ENCODE measurements at places on chromosomes 2 and 18.

- DNase-seq: peak; percentile 17
Observed at GRCh38 chr2:209334188-209335017, 89.4 kb upstream of the MAP2 start.

DNA sequence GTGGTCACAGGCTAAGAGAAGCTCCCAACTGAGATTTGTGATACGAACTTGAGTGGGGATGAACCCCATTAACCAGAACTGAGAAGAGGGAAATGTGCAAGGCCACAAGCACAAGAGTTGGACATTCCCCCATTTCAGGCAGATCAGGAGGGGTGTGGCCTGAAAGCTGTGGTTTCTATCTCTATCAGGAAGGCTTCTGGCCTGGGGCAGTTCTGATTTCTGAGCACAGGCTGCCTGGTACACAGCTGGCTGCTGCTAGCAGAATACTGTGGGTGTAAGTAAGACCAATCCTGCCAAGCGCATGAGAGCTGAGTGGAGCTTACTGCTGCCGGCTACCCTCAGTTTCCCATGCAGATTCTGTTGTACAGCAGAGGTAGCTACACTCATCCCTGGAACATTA, 484.6 kb downstream of the SATB2 start:
- DNase-seq: no peak

DNA sequence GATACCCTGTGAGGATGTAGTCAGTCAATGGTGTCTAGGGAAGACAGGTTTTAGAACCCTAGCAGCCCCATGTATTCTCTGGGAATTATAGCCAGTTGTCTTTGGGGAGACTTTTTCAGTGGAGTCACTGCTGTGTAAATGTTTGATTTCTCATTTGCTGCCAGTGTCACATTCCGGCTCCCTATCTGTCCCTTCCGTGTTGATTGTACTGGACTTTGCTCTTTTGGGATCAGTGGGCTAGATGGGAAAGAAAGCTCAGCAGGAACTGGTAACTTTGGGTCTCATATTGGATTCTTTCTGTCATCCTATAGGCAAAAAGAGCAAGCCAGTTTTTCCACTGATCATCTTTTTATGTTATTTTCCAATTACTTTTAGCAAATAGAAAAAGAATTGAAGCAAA, 70.1 kb downstream of the GTF3C3 start:
- no peak for DNase-seq

- DNase-seq: no peak
Observed at GRCh38 chr2:106546391-106546990, 59.3 kb downstream of the CD8B2 start.

DNA sequence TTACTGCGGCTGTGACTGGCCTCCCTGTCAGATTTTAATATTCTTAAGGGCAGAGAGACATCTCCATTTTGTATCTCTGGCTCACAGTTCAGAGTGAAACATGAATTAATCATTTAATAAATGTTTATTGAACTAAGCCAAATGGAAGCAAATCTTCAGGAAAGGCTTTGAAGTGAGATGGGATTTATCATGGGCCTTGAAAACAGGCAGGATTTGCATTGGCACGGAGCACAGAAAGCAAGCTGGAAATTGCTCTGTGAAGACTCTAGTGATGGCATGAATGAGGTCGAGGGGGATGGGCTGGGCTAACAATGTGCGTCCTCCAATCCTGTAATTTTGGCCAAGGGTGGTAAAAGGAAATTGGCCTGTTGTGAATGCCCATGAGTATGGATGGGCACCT, 369.8 kb upstream of the SOX11 start:
- DNase-seq: no peak

DNA sequence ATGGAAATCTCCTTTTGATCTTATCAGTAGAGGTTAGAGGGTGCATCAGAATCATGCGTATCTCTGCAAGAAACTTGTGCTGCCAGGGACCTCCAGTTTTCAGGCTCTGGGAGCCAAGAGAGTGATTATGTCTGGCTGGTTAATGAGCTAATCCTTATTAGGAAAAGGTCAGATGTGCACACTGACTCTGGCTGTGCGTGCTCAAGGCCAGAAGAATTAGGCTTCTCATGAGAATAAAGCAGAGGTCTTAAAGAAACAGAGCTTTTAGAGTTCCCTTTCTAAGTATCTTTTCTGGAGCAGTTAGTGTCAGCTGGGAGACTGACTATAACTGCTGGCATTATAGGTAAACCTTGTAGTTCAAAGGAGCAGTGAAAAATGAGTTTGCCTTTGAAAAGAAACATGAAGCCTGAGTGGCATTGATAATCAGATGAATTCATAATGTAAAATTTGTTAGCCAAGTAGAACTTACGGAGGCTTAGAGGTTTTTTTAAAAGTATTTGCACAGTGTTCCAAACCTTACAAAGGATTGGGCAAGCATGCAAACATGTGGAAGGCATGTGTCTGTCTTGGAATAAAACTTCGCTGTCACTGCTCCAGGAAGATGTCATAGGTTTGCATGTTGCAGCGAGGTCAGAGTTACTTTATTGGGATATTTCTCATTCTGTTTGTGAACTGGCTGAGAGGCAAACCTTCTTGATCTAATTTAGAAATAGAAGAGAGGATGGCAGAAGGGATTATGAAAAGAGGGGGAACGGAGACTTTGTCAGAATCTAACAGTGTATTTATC, 151.7 kb downstream of the ARHGAP28 start:
- DNase-seq: no peak

- no peak for DNase-seq
Observed at GRCh38 chr18:68219274-68219673, 495.6 kb downstream of the TMX3 start.

- no peak for DNase-seq
Observed at GRCh38 chr2:213247566-213247965, 36.7 kb upstream of the SPAG16 start.

GRCh38 chr18:31510319-31510718, 12.3 kb downstream of the DSG2 start:
- no peak for DNase-seq

DNA sequence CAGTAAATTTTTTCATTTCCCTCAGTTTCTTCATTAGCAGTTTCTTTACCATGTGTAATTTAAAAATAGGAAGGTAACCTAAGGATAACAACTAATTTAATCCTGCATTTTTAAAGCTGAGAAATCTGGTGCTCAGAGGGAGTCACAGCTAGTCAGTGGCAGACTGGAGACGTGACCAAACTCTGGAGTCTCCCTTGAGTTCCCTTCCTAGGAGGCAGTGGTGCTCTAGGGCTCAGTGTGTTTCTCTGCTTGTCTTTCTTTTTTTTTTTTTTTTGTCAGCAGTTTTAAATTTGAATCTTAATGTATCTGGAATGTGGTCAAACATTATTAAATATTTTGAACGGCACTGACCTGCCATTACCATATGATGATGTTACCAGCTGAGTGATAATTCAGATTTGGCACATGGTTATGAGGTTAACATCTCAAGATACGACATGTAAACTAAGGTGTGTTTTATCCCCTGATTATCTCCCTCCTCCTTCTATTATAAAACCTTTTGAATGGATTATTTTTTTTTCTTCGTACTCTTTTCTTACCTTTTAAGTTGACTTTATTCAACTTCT, 226.2 kb downstream of the GALNT13 start:
- no peak for DNase-seq

DNA sequence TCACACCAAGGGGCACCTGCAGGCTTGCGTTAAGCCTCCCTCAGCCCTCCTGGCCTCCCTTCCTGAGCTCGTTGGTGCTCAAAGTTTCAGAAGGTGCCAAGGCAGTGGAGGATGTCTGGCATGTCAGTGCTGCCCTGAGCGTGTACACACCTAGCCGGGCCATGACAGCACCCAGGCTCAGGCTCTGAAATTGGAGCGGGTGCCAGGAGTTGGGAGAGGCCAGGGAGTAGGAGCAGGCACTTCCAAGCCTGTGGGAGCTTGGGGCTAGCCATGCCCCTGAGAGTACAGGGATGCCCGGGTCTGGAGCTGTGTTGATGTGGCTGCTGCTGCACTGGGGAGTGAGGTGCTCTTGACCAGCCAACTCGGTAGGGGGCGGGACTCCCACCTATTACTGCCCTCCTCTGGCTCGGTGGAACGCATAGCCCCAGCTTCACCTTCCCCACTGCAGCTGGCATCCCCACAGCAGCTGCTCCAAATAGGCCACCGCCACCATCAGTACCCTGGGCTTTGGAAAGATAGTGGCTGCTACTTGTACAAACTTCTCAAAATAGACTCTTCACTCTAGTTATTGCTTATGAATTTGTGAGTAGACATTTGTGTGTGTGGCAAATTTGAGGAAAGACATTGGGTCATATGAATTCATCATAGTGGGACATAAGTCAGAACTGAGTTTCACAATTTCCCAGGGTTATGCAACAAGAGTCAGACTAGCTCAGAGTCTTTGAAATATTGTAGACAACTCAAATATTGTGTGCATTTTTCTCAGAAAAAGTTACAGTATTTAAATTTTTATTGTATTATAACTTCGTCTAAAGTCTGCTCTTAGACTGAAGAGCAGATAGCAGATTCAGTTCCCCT, 6.8 kb upstream of the PCARE start:
- DNase-seq: no peak

GRCh38 chr2:75994759-75995158, 284.0 kb upstream of the GCFC2 start:
- no peak for DNase-seq

DNA sequence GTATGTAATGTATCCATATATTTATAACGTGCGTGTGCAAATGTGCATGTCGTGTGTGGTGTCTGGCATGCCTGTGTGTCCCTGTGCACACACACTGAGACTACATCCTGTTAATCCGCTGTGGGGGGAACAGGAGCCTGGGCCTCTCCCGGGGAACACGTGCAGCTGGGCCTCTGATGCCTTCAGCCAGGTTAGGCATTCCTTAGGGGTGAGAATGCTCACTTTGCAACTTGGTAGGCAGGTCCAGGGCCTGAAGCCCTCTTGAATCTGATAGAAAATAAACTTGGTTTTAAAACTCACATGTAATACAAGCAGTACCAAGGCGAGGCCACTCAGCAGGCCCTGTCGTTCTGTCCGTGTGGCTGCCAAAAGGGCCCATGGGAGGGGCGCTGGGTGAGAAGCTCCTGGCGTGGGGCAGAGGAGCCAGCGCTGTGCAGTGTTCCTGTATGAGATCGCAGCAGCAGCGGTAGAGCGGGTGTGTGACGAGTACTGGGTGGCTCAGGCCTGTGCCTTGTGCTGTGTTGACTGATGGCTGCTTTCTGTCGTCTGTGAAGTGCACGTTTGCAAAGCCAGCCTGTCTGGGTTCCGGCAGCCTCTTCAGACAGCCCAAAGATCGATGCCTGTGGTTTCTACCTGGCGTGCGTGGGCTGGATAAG, 16.2 kb downstream of the SALL3 start:
- no peak for DNase-seq

GRCh38 chr2:42918671-42919318, 126.4 kb upstream of the HAAO start:
- DNase-seq: no peak

DNA sequence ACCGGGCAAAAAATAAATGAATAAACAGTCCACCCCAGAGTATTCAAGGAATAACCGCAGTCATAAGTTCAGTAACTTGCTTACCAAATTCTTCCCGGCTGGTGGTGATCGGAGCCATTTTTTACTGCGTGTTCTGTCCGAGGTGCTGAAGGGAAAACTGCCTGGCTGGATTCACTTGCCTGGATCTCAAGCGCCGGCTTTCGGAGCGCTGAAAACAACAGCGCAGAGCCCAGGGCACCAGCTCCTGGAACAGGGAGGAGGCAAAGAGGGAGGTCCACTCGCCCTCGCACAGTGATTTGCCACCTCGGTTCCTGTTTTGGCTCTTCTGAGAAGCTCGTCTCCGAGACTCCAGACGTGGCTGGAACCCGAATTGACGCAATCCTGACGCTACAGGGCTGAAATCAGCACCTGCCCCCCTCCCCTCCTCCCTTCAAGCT, at the start of gene SYT4:
TSS of gene SYT4 (minus strand) at position 327 of the 437 bp plus-strand sequence. CDS start at position 118, 209 bp downstream.
- peak; percentile 15 for DNase-seq

DNA sequence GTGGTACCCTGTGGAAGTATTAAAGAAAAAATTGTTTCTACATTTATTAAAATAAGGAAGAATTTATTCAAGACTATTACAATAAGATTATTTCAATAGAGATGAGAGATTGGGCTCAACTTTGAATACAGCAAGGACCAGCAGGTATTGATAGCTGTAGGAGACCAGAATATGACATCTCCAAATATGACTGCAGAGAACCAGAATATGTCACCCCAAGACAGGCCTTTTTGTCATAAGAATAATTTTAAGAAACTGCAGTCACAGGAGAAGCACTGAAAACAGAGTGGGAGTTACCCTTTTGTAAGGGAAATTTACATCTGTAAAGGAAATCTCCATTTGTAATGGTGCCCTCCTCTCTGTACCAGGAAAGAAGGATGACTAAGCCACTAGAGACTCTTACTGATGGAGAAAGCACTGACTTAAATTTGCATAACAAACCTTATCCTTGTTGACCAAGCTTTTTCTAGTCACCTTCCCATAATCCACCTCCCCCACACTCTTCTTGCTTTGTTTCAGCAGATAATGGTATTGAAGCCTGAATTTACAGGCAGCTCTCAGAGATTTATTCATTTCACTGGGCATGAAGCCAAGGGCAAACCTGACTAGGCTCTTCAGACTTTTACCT, 145.1 kb upstream of the RMP24 start:
- DNase-seq: no peak

- no peak for DNase-seq
Observed at GRCh38 chr2:201450954-201451291, 335 bp downstream of the TRAK2 start.

DNA sequence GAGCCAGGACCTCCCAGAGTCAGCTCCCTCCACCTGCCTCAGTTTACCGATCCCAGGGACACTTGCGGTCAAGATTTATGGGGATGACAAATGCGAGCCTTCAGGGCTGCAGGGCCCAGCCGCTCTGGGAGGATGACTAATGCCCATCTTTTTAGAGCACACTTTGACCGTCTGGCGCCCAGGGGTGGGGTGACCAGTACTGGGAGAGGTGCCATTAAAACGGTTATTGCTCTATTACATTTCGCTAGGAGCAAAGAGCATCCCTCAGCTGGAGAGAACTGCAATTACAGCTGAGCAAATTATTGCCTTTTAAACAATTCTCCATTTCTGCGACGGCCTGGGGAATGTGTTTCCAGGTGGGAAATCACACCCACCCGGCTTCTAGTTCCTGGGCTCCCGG, 42.6 kb upstream of the HPCAL1 start:
- no peak for DNase-seq

GRCh38 chr2:10487081-10487740, 39.1 kb upstream of the ODC1 start:
- no peak for DNase-seq

DNA sequence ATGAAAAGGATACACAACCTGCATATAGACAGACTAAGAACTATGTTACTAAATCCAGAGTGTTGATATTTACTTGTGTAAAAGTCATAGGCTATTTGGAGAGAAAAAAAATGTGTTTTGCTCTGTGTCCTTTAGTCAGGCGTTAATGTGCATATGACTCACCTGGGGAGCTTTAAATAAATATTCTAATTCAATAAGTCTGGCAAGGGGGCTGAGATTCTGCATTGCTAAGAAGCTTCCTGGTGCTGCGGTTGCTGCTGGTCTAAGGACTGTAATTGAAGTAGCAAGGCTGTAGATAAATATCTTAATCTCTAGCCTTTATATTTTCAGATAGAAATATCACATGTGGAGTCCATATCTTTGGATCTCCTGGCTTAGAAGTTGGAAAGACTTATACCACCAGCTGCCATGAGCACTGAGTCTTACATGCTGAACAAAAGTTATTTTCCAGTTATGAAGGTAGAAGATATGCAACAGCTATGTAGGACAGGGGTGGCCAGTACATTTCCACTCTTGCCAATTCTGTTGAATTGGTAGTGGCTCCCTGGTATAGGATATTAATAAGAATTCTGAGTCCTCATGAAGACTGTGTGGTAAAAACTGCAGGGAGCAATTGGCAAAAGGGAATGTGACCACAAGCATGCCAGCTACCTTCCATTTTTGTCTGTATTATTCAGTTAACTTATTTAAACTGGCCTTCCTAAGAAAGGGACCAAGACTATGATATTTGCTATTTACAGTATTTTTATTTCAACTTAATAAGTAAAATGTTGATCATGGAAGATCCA, 4.8 kb downstream of the SPAG16 start:
- DNase-seq: no peak
